H54 (cell line): ENCODE measurements at places on chromosomes 11 and 22.

DNA sequence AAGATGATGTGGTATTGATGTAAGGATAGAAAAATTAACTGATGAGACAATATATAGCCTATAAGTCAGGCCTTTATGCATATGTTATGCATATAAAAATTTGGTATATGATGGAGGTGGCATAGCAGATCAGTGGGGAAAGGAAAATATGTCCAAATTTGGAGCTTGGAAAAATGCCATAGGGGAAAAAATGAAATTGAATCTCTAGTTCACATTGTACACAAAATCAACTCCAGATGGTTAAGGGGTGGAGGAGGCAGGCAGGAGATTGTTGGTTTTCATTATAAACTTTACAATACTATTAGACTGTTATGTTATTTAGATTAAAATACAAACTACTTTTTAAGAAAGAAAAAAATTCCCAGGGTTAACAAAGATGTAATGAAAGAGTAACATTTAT lies 15.1 kb upstream of the CD3E start:
- no peak for DNase-seq

DNA sequence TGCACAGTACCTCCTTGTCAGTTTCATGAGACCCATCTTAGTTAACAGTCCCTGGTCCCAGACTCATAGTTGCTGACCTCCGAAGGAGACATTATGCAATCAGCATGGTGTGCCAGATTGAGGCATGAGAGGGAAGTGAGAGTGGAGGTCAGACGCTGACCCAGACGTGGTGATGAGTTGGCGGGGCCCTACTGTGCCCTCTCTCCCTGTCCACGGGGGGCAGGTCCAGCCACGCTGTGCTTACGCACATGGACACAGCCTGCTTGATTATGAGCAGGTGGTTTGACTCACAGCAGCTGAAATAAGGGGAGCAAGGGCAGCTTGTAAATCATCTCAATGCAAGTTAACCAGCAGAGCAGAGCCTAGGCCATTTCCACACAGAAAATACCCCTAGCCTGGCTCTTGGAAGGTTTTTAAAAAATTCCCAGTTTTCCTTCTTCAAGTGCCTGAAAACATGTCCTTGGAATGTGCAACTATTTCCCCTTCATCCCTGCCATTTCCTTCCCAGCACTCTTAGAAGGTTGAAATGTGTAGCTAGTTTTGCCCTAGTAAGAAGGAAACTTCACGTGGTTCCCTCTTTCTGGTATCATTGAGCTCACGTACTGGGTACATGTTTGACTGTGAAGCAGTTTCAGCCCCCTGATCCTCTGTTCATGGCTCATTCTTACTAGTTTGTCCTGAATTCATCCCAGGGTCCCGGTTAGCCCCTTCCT lies 122.6 kb upstream of the SORL1-AS1 start:
- peak; percentile 22 for DNase-seq

DNA sequence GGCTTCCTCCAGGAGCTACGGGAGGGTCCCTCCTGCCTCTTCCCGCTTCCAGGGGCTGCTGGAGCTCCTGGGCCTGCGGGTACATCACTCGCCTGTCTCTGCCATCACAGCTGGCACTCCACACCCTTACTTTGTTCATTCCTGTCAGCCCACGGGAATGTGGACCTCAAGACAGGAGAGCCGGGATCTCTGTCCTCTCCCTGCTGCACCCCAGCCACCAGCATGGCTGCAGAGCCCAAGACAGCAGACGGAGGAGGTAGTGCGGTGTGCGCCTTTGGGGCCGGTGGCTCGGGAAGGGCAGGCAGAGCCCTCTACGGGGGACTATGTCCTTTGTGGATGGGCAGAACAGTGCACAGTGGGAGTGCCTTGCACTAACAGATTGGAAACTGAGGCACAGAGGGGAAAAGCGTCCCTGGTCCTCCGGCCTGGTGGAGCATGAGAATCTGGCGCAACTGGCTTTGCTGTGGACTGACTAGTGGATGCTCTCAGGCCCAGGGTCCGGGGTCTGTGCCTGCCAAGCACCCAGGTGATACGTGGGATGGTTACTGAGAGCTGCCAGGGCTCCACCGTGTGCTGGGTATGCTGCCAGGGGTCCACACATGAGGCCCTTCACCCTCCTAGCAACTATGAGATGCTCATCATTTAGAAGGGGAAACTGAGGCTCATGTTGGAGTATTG lies 47.3 kb downstream of the IGF2 start:
- no peak for DNase-seq

DNA sequence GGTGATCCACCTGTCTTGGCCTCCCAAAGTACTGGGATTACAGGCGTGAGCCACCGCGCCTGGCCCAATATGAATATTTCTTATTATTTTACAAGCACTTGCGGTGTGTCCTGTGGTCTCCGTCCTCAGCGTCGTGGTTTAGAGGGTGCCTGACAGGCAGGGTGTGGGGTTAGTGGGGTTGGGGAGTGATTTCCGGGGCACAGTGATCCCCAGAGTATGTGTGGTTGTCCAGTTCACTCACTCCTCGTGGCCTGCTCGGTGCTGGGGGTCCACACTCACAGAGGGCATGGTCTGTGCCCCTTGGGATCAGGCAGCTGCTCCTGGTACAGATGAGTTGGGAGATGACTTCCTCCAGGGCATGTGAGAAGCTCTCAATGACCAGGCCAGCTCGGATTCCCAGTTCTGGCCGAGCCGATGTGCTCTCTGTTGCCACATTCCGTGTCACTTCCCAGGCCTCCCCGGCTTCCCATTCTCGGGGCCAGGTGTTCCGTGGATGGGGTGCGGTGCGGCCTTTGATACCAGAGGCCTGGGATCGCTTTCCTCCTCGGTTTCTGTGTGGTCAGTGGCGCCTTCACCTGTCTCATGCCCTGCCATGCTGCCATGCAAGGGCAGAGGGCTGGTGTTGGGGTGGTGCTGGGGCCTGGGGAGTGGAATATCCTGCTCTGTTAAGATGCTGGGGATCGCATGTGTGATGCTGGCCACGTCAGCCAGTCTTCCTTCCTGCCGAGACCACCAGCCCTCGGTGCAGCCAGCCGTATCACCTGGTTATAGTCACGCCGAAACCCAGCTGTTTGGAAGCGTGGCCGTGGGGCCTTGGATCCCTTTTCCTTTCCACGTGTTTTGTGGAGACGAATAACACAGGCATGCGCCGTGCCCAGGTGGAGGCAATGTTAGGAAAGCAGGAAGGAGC lies 39.6 kb downstream of the PARVB start:
- no peak for DNase-seq

- peak; percentile 26 for DNase-seq
These were observed 4.8 kb upstream of the FBXO7 start for GRCh38 chr22:32469799-32470212.

GRCh38 chr11:131499199-131499598 lies 128.8 kb downstream of the NTM start:
- DNase-seq: no peak

DNA sequence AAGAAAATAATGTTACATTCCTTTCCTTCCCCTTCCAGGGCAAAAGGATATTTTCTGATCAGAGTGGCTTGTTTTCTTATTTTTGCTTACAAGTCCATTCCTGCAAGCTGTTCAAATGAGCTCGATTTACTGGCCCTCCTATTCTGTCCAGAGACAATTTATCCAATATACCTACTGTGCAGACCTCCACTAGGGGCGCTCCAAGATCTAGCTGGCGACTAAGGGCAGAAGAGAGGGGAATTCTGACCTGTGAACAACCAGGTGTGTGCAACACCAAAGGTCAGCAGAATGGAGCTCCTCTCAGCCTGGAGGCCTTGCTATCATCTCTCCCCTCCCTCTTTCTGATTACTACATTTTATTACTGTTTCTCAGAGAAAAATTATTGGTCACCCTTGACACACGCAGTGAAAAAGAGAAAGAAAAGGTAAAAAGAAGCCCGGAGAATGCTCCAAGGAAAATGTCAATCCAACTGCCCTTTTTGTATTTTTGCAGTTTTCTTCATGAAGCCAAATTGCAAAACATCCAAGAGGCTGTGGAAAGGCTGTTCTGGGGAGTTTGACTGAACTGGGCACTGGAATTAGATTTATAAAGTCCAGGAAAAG lies 3.2 kb downstream of the SEZ6L start:
- DNase-seq: peak; percentile 16

- DNase-seq: no peak
These were observed 36.5 kb downstream of the MADD start for GRCh38 chr11:47306484-47306844.

- DNase-seq: no peak
These were observed 14.5 kb upstream of the DTX4 start for GRCh38 chr11:59157433-59157832.

GRCh38 chr11:61680622-61681221 lies 531 bp downstream of the DAGLA start:
- no peak for DNase-seq

DNA sequence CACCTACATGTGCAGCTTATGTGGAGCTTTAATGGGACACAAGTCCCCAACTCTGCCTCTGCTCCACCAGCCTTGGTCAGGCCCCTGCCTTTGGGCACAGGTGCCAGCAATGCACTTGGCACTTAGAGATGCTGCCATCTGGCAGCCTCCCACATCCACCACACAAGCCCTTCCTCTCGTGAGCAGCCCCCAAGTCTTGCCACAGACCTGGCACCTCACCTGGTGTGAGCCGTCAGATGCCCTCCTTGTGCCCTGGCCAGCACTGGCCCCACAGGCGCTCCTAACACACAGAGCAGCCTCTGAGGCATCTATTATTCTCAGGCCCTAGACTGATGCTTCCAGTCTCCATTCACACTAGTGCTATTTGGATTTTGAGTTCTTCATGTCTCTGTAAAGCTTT lies 24.5 kb upstream of the SERPIND1 start:
- no peak for DNase-seq

DNA sequence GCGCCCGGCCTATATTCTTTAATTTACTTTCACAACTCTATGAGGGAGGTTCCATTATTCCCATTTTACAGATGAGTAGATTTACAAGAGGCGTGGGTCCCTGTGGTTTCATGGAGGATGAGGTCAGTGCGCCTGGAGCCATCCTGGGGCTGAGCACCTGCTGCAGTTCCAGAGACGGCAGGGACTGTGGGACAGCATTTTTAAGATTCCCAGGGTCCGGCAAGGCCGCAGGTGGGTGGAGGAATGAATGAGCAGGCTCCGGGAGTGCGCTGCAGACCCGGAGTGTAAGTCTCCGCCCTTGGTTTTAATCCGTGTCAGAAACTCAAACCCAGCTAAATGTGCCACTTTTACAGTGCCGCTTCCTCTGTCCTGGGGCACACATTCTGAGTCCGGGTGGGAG lies 4.1 kb upstream of the CHRM1 start:
- DNase-seq: no peak

GRCh38 chr11:20640401-20640800 lies 29.0 kb upstream of the NELL1 start:
- no peak for DNase-seq

- DNase-seq: no peak
These were observed 1.9 kb upstream of the UQCC3 start for GRCh38 chr11:62669420-62670161.

- no peak for DNase-seq
These were observed 165.0 kb downstream of the UVRAG start for GRCh38 chr11:75980031-75980430.

DNA sequence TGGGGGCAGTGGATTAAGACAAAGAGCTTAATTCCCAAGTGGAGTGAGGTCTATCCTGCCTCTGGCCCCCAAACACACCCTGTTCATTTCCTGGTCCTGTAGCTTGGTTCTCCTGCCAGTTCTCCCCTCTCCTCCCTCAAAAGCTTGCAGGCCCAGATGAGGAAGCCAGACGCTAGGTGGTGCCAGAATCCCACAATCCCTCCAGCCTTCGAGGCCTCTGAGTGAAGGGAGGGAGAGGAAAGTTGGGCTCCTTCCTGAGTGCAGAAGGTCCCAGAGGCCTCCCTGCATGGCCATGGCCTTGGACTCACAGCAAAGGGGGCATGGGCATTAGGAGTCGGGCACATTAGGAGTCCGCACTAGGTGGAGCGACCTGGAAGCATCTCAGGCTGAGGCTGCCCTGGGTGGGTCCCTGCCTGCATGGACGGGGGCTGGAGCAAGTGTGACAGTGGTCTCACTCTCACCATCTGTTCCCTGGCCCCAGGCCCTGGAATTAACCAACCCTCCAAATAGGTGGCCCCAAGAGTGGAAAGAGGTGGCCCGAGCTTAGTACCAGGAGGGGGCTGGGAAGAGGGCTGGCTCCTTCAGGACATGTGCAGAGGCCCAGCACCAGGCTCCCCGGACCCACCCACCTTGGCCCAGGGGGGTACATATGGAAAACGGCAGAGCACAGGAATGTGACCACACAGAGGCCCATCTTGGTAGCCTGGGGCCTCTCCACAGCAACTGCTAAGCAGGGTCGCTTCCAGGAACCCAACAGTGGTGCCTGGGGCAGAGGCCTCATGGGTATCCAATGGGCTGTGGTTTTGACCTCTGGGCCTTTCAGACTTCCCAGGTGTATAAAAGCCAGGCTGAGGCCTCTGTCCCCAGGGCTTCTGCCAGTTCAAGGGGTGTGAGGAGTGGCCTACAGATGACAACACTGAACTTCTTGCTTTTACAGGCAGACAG lies 5.2 kb downstream of the FXYD2 start:
- no peak for DNase-seq

- no peak for DNase-seq
These were observed 1642.2 kb downstream of the LRRC4C start for GRCh38 chr11:39817241-39817640.

DNA sequence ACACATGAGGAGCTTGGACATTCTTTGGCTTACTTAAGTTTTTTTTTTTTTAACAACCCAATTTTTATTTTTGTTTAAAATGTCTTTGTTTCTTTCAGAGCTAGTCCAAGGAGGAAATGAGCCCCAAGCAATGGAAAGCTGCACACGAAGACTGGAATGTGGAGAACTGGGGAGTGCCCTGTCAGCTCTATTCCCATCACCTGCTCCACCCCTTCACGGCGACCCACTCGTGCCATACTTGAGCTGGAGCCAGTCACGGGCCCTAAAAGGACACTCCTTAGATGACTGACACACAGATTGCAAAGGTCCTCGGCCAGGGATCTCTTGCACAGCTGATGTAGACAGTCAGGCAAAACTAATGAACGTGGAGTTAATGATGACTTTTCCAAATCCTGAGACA lies 10.6 kb upstream of the SLC25A18 start:
- DNase-seq: no peak

- no peak for DNase-seq
These were observed 17.5 kb upstream of the CDC42EP2 start for GRCh38 chr11:65297026-65297672.

- no peak for DNase-seq
These were observed 4.2 kb upstream of the UPK3A start for GRCh38 chr22:45280587-45280980.

DNA sequence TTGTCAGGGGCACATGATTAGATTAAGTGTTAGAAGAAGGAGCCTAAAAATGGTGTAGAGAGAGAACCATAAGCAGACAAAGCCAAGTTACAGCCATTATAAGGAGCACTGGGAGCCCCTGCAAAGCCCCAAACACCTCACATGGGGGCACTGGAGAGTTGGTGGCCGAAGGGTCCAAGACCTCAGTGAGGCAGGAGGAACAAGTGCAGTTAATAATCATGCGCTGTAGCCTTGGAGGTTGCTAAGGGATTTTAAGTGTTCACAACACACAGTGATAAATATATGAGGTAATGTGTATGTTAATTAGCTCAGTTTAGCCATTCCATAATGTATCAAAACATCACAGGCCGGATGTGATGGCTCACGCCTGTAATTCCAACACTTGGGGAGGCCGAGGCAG lies 54.4 kb upstream of the JAM3 start:
- DNase-seq: peak; percentile 17
